T-helper 17 cell (primary cell): ENCODE measurements at places on chromosomes 7 and 10.

DNA sequence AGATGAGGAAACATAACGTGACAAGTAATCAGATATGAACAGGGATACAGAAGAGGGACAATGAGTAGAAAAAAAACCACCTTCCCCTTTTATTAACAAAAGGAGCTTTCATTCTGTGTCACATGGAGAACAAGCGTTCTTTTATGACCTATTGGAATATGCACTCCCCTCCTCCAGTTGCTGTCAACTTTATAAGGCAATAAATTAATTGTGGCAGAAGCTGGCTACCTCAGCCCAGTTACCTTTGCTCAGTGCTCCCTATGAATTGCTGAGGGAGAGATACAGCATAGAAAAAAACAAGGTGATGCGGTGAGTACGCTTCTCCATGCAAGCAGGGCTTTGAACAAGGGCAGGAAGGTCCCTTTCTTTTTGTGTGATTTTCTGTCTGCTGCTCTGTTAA, at the start of gene MGAM2:
Gene MGAM2 (plus strand): TSS at position 220 of the 400 bp plus-strand sequence. CDS start 5,156 bp downstream, outside the sequence.
- DNase-seq, result no peak

- DNase-seq, result no peak
Observed at GRCh38 chr10:91424016-91424415, 13.9 kb downstream of the HECTD2 start.

GRCh38 chr7:105776068-105776790, 100.2 kb downstream of the ATXN7L1 start:
- no peak for DNase-seq

DNA sequence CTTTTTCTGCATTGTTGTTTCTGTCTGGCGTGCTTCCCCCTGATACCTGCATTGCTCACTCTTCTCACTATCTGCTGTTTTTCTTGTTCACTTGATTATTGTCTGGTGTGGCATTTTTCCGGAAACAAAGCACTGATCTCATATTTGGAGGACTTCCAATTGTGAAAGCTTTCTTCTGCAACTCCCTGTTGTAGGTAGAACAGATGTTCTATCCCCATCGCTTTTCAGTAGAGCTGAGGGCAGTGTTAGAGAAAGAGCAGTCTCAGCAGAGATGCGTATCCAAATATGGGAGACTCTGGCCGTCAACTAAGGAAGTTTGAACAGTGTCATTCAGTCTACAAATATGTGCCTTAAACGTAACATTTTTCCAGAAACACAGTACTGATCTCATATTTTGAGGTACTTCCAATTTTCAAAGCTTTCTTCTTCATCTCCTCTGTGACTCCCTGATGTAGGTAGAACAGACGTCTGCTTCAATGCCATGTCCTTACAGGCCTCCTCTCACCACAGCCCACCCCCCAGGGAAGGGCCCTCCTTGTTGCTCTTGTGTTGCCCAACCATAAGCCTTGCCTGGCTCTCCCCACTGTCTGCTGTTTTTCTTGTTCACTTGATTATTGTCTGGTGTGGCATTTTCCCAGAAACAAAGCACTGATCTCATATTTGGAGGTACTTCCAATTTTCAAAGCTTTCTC, 27.1 kb upstream of the GJD4 start:
- DNase-seq, result no peak

DNA sequence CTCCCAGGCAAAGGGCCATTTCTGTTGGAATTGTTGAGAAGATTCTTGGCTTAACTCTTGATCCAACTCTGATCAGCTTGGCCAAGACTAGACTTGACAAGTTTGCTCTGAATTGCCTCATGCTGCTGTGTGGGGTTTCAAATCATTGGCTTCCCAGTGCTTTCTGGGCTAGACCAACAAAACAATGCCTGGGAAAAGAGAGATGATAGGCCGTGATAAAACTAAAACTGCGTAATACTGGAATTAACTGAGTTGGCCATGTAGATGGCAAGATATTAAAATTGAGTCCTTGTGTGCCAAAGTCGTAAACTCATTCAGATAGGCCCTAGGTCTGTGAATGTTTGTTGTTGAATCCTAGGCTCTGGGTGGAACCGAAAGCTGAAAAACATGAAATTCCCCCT, 222.6 kb downstream of the MGMT start:
- no peak for DNase-seq
